ENCODE measurements at places on chromosomes 5 and 9.
A peak's percentile ranks its signal among the peaks of the same experiment; 100 is the strongest.

GRCh38 chr5:33981408-33982162, 2.9 kb downstream of the SLC45A2 start:
- peak; percentile 10 for DNase-seq

GRCh38 chr9:90838098-90838497, 36.5 kb downstream of the SYK start:
- DNase-seq: no peak

DNA sequence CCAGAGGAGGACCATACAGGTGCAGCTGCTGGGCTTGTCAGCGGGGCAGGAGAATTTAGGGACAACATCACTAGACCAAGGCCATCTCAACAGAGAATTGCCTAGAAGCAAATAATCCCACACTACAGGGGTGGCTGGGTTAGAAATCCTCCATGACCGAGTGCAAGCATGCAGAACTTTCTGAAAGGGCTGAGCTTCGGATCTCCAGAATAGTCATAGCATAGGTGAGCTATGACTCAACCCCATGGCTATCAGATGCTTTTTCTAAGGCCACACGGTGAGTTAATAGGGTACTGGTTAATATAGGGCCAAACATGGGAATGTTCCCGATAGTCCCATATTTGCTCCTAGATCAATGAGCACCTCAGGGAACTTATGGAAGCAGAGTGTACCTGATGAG, 4.2 kb downstream of the KCNIP1 start:
- DNase-seq: no peak

DNA sequence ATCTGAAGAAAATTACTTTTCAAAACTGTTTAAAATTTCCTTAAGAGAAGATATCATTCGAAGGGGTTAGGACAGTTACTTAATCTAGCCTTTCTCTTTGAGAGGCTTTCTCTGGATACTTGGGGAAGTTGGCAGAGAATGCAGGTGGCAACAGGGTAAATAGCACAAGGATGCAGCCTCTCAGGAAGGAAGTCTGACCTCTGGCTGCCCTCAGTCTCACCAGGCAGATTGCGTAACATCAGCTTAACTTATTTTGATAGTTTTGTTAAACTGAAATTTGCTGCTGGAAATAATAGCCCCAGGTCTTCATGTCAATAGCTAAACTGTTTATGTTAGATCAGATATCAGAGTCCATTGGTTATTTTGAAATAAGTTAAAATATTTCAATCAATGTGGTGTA, 20.4 kb downstream of the CCDC192 start:
- no peak for DNase-seq

DNA sequence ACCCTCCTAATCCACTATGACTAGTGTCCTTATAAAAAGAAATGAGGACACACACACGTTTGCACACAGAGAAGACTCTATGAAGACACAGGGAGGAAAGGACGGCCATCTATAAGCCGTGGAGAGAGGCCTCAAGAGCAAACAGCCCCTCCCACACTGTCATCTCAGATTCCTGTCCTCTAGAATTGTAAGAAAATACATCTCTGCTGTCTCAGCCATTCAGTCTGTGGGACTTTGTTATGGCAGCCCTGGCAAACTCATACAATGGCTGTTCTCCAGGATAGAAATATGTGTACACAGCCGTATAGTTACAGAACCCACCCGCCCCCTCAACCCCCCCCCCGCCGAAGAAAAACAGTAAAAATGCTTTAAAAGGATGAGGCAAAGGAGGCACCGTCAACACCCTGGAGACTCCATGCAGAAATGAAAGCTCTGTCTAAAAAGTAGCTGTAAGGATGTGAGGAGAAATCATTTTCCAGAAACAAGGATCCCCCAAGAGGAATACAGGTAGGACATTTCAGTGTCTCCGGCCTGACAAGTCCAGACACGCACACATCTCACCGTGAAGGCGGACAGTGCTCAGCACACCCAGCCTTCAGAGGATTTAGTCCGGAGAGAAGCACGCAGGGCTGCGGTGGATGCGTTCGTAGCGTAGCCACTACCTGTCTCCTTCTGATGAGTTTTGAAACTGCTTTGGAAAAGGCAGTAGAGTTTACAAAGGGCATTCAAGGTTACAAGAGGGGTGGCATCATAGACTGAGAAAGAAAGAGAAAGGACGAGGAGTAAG, 110.8 kb upstream of the ERCC6L2 start:
- DNase-seq: no peak

DNA sequence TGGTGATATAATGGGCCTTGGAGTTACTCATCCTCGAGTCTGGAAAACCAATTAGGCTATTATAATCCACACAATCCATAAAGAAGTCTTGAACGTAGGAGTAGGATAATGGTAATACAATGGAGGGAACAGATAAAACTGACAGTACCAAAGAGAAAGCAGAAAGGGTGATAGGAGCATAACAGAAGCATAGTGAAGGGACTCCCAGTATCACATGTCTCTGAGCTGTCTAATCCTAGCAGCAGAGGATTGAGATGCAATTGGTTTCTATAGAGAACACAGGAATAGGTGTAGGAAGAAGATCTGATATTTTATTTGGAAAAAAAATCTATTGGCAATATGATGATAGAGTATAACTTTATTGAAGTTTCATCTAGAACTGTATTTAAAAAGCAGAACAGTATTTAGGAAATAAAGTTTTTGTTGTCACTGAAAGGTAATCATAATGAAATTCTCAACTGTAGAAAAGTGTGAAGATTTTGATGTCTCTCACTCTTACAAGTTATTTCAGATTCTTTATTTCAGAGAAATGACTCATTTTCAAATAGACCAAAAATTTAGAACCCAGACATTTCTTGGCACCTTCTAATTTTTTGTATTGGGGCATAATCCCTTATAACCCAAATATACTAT, 25.4 kb downstream of the SRFBP1 start:
- no peak for DNase-seq

DNA sequence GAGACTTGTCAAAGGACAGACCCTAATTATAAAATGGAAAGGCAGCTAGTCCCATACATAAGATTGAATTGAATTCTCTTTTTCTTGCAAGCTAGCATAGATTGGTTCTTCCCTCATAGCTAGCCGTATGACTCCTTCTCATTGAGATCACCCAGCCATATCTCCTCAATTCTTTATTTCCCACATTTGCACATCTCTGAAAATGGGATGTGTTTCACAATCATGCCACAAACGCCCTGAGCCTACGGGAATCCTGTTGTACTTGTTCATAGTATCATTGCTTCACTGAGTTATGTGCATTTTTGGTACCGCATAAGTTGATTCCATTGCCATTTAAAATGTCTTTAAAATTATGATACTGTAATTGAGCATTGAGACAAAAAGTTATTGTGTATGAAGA, 90.5 kb downstream of the PCSK1 start:
- peak; percentile 28 for DNase-seq

GRCh38 chr9:132973713-132974112, 4.8 kb upstream of the GFI1B start:
- peak; percentile 14 for DNase-seq

- DNase-seq: no peak
These were observed 2.2 kb downstream of the DCP2 start for GRCh38 chr5:112978836-112979235.

GRCh38 chr5:136285096-136285855, 80.1 kb downstream of the TRPC7 start:
- DNase-seq: peak; percentile 71

DNA sequence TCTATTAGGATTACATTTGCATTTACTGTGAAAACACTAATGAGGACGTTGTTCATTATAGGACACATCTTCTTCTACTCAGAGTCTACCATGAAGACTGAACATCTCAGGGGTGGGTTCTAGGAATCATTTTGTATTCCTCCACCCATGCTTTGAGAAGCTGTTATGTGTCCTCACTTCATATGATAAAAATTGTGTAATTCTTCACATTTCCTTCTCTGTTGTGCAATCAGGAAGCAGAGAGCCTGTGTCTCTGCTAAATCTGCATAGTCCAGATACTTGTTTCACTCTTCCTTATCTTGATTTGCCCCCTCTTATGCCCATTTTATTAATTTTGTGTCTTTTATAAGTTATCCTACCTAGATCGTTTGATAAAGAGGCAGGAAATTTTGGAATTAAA, 97.8 kb upstream of the IQGAP2 start:
- DNase-seq: no peak

GRCh38 chr9:114849450-114849849, 43.6 kb upstream of the TNFSF15 start:
- DNase-seq: peak; percentile 83

DNA sequence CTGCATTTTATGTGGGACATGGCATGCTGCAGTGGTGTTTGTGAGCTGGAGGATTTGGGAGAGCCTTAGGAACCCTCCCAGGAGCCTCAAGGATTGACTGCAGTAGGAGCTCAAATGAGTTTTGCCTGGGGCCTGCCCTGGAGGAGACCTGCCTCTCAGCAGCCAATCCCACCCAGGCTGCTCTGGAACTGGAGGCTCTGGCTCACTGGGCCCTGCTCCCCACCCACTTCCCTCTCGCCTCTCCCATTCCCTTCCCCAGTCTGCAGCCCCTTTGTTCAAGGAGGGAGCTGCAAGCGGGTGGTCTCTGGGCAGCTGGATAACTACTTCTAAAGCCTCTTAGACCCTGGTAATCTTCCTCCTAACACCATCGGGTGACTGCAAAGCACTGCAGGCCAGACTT, 24.2 kb downstream of the KCNIP1 start:
- no peak for DNase-seq

DNA sequence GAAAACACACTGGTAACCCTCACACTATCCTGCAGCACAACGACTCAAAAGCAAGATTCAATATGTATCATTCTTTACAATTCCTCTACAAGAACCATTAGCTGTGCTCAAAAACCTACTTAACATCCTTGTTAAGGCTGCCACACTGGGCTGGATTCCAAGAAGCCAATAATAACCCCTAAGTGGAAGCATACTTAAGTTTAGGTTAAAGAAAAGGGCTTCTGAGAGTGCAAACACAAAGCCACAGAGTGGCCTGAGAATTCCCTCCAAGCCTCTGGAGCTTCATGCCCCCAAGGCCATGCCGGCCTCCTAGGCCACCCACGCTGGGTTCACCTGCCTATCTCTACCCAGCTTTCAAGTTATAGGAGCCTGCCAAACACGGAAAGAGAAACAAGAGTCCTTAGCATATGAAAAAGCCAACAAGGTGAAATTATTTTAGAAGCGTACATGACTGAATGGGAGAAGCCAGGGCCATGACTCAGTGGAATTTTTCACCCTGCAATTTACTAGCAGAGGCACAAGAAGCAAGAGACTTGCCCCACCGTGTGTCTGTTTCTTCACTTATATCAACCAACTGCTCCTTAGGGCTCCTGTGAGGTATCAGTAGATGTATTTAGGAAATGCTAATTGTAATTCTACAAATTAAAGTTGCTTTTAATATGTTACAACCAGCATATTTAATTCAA, 293.0 kb downstream of the SPOCK1 start:
- DNase-seq: peak; percentile 52

DNA sequence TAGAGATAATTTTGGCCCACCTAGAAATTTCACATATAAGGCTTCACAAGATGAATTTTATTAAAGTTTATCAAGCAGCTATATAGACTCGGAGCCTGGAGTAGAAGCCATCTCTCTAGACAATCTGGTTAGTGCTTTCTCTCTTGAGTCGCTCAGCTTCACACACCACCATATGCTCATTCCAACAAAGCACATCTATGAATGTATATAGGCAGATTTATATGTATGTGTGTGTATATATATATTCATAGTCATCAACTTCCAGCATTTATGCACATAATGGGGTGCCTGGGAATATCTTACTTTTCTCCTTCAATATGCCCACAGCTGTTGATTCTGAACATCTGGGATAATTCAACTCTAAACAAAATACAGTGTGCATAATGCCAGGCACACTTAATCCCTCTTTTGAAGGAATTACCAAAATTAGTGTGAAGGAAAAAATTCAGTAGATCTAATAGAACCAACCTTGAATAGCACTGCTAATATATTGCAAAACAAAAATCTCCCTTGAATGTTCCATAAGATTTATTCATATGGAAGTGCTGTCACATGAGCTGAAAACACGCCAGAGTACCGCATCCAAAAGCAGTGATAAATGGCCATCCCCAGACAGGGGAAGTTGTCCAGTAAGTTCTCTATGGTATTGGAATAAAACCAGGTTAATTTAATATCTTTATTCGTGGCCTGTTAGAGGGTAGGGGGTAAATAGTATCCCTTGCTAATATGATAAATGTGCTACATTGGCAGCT, 56.0 kb upstream of the MOCS2 start:
- DNase-seq: no peak

DNA sequence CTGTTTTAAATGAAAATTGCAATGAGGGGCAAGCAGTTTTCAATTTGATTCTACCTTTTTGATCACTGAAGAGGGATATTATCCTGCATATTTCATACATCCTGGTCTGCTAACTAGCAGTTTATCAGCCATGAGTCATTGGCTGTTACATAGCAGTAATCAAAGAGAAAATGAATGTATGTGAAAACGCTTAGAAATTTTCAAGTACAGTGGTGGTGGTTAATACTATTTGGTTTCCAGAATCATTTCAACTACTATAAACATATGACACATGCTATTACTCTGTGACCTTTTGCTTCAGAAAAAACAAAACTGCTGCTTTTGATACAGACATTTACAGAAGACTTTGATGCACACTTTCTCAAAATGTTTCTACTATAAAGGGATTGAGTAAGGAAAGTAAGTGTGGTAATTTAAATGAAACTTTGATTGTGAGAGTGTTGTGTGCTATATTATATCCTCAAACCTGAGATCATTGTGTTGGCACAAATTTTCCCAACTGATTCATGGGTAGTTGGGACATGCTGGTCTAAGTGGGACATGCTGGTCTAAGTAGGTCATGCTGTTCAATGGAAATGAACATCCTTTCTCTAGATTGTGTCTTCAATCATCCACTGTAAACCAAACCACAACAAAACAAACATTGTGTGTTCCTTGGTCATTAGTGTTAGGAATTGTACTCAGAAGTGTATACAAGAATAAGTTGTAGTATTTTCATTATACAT, 5.1 kb downstream of the RNF14 start:
- DNase-seq: peak; percentile 47

DNA sequence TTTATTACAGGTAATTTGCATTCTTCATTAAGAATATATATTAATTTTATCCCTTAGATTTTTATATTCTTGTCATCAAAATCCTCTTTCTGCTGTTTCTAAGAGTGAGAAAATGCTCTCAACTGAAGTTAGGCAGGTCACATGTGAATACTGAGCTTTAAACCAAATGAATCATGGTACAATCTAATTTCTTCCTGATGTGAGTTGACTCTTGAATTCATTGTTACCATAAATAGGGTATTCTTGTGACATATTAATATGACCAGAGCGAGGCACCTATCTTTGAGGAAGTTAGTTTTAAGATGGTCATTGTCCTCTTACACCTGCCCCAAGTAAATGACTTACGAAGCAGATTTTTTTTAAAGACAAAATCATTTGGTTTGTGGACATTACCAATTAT, 17.4 kb downstream of the C9orf85 start:
- DNase-seq: peak; percentile 43

DNA sequence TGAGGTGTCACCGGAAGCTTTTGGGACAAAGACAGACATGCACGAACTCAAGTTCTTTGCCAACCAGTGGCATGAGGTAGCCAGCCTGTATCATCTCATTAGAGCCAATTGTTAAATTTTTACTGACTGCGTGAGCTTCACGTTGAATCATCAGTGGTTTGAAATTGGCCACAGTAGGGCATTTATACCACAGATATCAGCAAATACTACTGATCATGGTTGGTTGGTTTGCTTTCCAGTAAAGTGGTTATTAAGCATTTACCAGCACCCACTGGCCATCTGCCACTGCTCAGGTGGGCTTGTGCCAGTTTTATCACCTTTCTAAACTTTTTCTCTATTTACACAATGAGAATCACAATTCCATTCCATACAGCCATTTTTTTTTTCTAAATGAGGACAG, 28.4 kb upstream of the SHC3 start:
- no peak for DNase-seq

GRCh38 chr5:96347502-96348292, 85.4 kb downstream of the PCSK1 start:
- DNase-seq: no peak
